ENCODE measurements at places on chromosomes 16 and 17.

GRCh38 chr17:7048968-7049367, 5.1 kb upstream of the SLC16A11 start:
- DNase-seq: no peak

GRCh38 chr17:58788199-58788598, 32.5 kb downstream of the PPM1E start:
- DNase-seq: no peak

DNA sequence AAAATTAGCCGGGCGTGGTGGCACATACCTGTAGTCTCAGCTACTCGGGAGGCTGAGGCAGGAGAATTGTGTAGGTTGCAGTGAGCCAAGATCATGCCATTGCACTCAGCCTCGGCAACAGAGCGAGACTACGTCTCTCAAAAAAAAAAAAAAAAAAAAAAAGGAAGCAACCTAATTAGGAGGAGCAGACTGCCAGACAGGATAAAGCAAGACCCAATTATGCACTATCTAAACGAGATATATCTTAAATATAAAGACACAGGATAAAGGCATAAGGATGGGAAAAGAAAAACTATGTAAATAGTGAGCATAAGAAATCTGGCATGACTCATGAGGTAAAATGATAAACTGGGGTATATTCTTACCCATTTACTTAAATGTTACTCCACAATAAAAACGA, 4.9 kb downstream of the TXNDC11 start:
- no peak for DNase-seq

DNA sequence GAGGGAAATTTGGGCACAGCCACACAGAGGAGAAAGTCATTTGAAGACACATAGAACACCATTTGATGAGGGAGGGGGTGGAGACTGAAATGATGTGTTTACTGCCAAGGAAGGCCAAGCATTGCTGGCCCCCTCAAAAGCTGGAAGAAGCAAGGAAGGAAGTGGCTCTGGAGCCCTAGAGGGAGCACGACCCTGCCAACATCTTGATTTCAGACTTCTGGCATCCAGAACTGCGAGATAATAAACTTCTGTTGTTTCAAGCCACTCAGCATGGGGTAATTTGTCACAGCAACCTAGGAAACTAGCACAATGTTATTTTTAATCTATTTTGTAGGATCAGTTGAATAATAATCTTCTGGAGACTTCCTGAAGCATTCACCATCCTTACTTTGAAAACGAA, 314.8 kb upstream of the GOT2 start:
- no peak for DNase-seq

GRCh38 chr17:871751-872519, 89.8 kb downstream of the MRM3 start:
- no peak for DNase-seq

GRCh38 chr17:14699574-14700185, 398.8 kb downstream of the HS3ST3B1 start:
- DNase-seq: no peak

DNA sequence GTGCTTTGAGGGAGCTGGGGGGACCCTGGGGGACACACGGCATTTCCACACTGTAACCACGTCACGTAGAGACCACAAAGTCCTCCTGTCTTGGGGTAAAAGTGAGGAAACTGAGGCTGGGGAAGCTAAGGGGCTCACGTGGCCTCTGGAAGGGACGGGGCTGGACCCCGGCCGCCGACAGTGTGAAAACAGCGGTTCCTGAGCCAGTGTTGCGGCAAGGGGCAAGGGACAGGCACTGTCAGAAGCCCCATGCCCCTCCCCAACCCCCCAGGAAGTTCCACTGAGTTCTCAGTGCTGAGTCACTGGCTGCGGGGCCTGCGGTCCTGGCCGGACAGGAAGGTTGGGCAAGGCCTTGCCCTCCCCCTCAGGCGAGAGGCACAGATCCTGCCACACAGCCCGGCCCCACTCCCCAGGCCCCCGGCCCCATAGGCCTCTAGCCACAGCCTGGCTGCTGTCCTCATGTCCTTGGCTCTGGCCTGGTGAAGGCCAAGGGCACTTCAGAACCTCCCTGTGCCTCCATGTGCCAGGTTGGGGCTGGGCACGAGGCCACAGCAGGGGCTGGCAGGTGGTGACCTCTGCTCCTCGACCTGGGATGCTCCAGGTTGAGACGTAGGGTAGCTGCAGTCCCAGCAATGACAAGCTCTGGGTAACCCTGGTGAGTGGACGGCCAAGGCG, 5.0 kb upstream of the CCDC57 start:
- DNase-seq: no peak

GRCh38 chr17:1173432-1174262, 6.1 kb downstream of the ABR start:
- no peak for DNase-seq

DNA sequence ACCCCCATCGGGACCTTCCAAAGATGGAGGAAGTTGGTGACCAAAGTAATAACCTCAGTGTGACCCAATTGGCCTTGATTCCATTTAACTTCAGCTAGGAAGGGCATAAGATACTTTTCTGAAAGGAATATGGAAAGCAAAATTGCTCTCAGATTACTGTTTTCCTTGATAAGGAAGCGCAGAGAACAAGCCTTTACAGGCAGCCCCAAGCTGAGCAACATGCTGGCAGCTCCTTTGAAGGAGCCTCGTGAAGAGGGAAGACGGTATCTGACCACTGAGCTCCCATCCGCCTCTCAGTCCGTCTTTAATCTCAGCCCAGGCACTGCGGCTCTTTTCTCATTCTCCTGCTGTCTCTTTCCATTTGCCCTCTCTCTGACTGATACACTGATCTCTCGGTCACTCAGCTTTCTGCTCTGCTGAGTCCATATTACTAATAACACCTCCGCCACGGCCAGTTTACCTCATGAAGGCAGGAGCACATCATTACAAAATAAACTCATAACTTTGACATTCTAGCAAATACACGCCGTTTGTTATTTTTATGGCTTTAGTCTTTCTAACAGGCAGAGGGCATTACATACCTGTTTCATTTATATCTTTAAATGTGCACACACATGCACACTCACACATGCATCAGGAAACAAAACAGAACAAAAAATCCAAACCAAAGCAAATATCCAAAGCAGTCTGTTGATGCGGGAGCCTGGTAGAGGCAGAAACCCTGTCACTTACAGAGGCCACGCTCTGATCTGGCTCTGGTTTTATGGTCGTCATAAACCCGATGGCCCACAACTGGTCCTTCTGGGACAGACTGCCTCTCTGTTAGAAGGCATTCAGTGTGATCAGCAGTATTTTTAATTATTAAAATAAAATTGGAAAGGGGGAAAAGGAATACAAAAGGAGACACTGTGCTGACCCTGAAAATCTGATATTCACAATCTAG, 183.2 kb downstream of the AATF start:
- no peak for DNase-seq

GRCh38 chr16:83400234-83400633, 407.5 kb upstream of the HSBP1 start:
- DNase-seq: no peak

DNA sequence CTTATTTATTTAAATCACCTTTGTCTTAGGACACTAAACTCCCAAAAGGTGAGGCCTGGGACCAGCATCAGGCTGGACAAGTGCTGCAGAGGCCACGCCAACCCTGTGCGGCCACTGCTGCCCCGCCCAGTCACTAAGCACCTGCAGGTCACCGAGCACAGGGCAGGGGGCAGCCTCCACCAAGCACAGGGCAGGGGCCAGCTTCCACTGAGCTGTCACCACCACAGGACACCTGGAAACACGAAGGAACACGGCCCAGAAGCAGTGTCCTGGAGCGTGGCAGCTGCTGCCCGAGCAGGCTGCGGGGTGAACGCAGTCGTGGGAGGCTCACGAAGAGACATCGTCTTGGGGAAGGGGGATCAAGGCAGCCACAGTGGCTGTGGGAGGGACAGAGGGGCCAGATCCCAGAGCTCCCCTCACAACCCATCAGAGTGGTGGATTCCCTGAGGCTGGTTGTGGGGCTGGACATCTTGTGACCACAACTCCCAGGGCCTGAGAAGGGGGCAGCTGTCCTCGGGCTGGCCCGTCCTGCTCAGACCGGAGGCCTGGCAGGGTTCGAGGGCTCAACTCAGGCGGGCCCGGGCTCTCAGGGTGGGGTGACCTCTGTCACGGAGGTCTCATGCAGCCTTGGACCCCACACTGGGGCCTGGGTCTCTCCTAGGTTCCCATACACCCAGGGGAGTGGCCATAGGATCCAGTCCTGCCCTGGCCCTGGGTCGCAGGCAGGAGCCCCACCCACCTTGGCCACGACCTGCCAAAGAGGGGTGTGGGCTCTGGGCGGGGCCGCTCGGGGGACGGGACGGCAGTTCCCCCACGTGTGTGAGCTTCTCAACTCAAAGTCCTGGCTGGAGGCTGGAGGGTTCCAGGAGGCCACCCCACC, 18.7 kb downstream of the RAB40B start:
- DNase-seq: no peak

GRCh38 chr17:68431661-68432071, 25.6 kb downstream of the WIPI1 start:
- no peak for DNase-seq

GRCh38 chr16:17474572-17474971, 3.8 kb upstream of the XYLT1 start:
- DNase-seq: no peak

DNA sequence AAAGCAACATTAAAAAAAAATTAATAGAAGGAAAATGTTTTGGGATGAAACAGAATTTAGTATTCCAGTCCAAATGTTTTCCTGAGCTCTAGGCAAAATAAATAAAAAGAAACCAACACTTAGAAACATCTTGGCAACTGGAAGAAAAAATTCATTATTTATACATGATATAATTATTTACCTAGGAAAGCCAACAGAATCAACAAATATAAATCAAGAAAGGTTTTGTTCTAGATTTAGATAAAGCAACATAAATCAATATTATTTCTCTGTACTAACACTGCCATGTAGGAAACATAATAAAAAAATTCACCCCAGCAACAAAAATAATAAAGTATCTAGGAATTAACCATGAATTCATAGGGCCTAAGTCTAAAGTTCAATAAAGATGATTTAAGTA, 167.4 kb downstream of the MYO1D start:
- no peak for DNase-seq

All from NCI-H1105 (cell line).